ENCODE measurements at places on chromosomes 7 and 10.
A peak's percentile ranks its signal among the peaks of the same experiment; 100 is the strongest.

DNA sequence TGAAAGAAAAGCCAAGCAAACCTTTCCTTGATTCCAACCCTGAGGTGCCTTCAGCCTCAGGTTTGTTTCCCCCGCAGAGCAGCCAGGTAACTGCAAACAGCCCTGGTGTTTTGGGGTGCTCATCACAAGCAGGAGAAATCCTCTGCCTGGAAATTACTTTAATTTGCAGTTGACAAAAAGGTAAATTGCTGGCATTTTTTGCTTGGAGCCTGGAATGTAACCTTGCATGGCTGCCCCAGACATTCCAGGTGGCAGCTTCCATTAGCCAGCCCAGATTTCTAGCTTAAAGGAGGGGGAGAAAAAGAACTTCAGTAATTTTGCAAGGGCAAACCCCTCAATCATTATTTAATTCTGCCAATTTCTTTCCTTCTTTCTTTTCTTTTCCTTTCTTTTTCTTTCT lies 194.4 kb downstream of the MYOF start:
- no peak for DNase-seq

- no peak for DNase-seq
These were observed 33.2 kb downstream of the HIF1AN start for GRCh38 chr10:100568912-100569311.

DNA sequence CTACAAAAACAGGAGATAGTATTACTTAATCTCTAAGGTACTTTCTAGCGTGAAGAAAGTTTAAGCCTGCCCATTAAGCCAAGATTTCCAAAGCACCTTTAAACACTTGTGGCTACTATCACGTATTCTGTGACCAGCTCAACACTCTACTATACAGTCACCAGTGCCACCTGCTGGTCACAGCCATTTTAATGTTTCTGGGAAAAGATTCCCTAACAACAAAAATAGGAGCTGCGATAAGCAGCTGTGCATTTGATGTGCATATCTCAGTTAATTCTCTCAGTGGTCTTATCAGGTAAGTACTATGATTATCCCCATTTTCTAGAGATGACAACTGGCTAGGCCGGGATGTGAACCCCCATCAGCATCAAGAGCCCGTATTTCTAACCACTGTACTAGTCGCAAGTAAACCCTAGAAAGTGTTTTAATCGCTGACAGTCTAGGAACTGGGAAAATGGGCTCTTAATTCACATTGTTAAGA lies 860 bp downstream of the SEC31B start:
- DNase-seq, result peak; percentile 7

DNA sequence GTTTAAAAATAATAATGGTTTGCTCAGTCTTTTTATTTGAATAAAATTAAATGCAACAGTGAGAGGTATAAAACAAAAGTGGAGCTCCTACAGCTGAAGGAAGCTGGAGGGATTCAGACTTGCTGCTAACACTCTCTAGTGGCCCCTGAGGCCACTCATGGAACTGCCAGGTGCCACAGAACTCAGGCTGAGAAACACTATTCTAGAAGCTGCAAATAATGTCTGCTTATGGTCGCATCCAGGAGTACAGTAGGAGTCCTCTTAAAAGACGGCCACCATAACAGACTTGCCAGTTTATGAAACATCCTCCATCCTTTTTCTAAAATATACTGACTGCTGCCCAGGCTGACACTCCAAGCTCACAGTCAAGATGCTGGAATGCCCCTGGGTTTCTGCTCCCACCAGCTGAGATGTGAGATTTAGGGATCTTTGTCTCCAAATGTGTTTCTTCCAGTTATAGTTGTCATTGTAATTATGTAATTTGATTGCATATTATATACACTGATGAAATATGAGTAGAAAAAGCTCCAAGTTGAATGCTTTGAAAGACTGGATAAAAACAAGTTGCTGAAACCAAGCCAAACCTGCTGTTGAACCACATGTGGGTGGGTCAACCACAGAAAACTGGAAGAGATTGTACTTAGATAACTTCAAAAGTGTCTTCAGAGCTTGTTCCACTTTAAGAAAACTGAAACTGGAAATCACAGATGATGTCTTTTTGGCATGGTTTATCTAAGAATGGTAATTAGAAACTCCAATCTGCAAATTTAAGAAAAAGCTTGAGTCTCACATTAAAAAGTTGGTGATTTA lies 213.7 kb upstream of the AOAH start:
- no peak for DNase-seq

GRCh38 chr10:14953424-14954000 lies 384 bp downstream of the DCLRE1C start:
- DNase-seq, result peak; percentile 9

- DNase-seq, result no peak
These were observed 17.7 kb upstream of the GTPBP4 start for GRCh38 chr10:970311-971149.

DNA sequence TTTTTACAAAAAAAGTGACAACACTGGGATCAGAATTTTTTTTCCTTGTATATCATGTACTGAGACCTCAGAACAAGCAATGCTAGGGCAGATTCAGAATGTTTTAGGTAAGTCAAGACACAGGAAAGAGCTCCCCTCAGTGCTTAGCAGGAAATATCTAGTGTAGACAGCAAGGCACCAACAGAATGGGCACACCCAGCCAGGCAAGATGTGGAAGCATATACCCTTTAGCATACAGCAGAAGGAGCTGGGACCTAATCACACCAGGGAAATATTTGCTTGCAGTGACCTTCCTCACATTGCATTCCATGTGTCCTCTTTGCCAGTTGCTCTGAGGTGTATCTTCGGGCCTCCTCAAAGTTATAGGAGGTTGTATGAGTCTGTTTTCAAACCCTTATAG lies 497.6 kb upstream of the LRRN3 start:
- DNase-seq, result no peak

Measured in NCI-H226 (cell line).